ENCODE measurements at places on chromosomes 2 and 18. TPM values are rescaled to one million over a fixed set of nuclear protein-coding genes. Genes with fewer than 3 reads are reported as not detected.

- DNase-seq = no peak
- no peak overlapping the region for H3K4me3 ChIP-seq
- peaks cover 52% of the 10 kb centered on the region for H3K36me3 ChIP-seq
- no peak overlapping the region for H3K27ac ChIP-seq
Measured at GRCh38 chr2:20641123-20641985, 9.5 kb downstream of the HS1BP3 start.

The CFC1 gene
- not detected for total RNA-seq

The GALM gene
- total RNA-seq = 14.4 TPM

The GALR1 gene
- not detected for total RNA-seq

The ZEB2 gene
- total RNA-seq = 4.2 TPM

DNA sequence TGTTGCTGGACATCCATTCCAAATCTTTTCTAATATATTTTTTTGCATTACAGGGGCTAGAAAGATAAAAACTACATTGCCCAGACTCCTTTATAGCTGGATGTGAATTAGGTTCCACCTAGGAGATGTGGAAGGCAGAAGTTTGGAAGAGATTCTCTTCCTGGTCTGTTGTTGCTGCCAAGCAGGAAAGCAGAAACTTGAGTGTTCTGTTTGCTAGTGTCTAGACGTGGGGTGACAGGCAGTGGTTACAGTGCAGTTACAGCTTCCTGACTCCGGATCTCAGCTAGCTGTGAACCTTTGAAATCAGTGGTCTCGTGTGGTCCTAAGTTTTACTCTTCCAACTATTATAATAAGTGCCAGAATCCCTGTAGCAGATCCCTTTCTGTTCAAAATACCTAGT, 46.2 kb downstream of the COL4A4 start:
- no peak for DNase-seq
- H3K36me3 ChIP-seq = no peaks in the 10 kb centered on the region
- no peaks in the 10 kb centered on the region for H3K4me1 ChIP-seq
- H3K4me3 ChIP-seq = no peak overlapping the region

The PCARE gene
- not detected for total RNA-seq

The PAX8 gene
- total RNA-seq = 1.5 TPM

The BBS5 gene
- 1.9 TPM for total RNA-seq

DNA sequence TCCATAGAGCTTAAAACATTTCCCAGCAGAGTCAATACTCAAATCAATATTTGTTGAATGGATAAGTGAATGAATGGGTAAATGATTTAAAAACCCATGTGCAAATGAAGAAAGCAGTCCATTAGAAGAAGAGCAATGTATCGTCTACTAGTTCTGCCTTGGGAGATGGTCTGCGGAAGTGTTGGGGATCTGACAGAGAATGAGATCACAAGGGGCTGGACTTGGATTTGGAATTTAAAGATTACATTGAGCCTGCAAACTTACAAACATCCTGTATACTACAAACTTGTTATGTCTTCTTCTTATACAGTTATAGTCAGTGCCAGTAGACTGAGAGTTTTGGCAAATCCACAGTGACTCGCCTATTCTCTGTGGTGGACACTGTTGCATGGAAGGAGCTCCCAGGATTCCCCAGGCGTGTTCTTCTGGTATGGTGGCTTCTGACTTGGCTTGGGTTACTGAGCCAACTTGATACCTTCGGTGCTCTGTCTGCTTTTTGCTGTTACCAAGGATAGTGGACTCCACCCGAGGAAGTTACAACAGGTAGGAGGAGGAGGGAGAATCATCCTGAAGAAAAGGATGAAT, 163.3 kb upstream of the SERPINE2 start:
- H3K4me3 ChIP-seq = no peak overlapping the region
- no peaks in the 10 kb centered on the region for H3K36me3 ChIP-seq
- no peak overlapping the region for H3K27ac ChIP-seq

- DNase-seq = no peak
- no peaks in the 10 kb centered on the region for H3K36me3 ChIP-seq
- no peak overlapping the region for H3K27ac ChIP-seq
- no peak overlapping the region for H3K4me3 ChIP-seq
- H3K27me3 ChIP-seq = no peaks in the 10 kb centered on the region
- no peaks in the 10 kb centered on the region for H3K4me1 ChIP-seq
Measured at GRCh38 chr2:67256892-67257291, 140.2 kb upstream of the ETAA1 start.

DNA sequence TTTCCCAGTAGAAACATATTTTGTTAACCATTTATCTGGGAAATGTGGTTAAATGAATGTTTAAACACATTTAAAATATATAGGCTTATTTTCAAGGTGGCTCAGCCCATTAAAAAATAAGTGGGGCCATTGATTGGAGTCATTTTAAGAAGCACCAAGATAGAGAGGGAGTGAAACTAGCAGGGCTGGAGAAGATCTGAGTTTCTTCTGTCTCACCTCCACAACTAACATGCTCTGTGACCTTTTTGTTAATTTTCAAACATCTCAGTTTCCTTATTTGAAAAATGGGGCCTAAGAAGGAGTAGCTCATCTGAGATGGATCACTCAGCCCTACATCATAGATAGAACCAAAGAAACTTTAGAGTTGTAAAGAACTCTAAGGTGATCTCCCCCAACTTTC, 254.8 kb downstream of the KCNS3 start:
- no peaks in the 10 kb centered on the region for H3K36me3 ChIP-seq
- H3K4me1 ChIP-seq = no peaks in the 10 kb centered on the region
- no peak overlapping the region for H3K4me3 ChIP-seq
- DNase-seq = no peak
- no peaks in the 10 kb centered on the region for H3K27me3 ChIP-seq

- H3K27ac ChIP-seq = no peak overlapping the region
- H3K4me1 ChIP-seq = no peaks in the 10 kb centered on the region
- no peaks in the 10 kb centered on the region for H3K36me3 ChIP-seq
- no peaks in the 10 kb centered on the region for H3K27me3 ChIP-seq
Measured at GRCh38 chr2:90209009-90209408, 1517.5 kb downstream of the RPIA start.

DNA sequence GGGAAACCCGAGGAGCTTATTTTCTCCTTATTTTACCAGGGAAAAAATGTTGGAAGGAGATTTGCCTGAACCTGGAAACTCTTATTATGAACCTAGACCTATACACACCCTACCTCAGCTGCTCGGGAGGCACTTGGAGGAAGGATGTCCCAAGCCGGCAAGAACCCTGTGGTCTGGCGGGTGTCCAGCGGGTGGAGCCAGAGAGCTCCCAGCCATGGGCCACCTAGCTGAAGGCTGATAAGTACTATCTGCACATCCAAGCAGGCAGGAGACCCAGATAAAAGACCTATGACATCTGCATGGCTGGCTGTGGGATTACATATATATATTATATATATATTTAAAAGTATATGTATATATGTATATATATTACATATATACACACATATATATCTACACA, 1.1 kb upstream of the SLC14A1 start:
- H3K4me3 ChIP-seq = no peak overlapping the region
- no peak for DNase-seq
- H3K27ac ChIP-seq = no peak overlapping the region
- H3K27me3 ChIP-seq = no peaks in the 10 kb centered on the region
- H3K36me3 ChIP-seq = no peaks in the 10 kb centered on the region
- H3K4me1 ChIP-seq = no peaks in the 10 kb centered on the region

- peaks cover 28% of the 10 kb centered on the region for H3K4me1 ChIP-seq
- H3K27me3 ChIP-seq = no peaks in the 10 kb centered on the region
- no peaks in the 10 kb centered on the region for H3K36me3 ChIP-seq
- H3K4me3 ChIP-seq = no peak overlapping the region
- DNase-seq = no peak
- H3K27ac ChIP-seq = no peak overlapping the region
Measured at GRCh38 chr2:174775571-174775980, 11.3 kb upstream of the CHRNA1 start.

- DNase-seq = no peak
- H3K4me1 ChIP-seq = no peaks in the 10 kb centered on the region
- H3K27me3 ChIP-seq = no peaks in the 10 kb centered on the region
- H3K36me3 ChIP-seq = no peaks in the 10 kb centered on the region
- no peak overlapping the region for H3K27ac ChIP-seq
Measured at GRCh38 chr2:229563388-229563787, 151.0 kb downstream of the DNER start.

The EGR4 gene
- total RNA-seq = 0.15 TPM

- H3K36me3 ChIP-seq = no peaks in the 10 kb centered on the region
- no peaks in the 10 kb centered on the region for H3K27me3 ChIP-seq
- DNase-seq = peak; percentile 54
- H3K4me3 ChIP-seq = peak overlapping the region; percentile 5
- peak overlapping the region; percentile 15 for H3K27ac ChIP-seq
- peaks cover 23% of the 10 kb centered on the region for H3K4me1 ChIP-seq
Measured at GRCh38 chr2:157336137-157337010, 10.8 kb upstream of the ERMN start.

The MPV17 gene
- total RNA-seq = 119 TPM

DNA sequence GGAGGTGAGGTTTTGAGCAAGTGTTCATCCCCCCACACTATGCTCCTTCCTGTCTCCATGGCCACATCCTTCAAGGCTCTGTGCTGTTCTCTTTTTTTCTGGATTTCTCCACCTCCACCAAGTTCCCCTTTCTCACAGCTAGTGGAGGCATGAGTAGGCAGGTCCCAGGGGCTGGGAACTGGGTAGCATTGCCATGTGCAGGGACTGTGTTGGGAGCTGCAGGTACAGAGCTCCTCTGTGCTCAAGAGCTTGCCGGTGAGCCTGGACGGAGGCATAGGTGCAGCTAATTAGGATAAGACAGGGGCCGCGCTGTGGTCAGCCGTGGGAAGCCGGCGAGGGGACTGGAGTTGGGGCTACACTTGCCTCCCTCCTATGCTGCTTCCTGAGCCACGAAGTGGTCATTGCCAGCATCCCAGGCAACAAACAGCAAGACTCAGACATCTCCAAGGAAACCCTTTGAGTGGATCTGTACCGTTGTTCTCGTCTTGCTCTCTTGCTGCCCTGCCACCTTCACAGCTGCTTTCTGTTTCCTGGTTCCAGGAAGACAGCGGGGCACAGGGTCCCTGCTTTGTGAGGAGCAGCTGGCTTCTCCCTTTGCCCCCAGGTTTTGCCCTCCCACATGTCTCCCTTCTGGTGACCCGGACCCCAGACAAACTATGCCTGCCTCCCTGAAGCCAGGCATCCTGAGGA, 36.9 kb downstream of the ATOH8 start:
- H3K4me1 ChIP-seq = no peaks in the 10 kb centered on the region
- H3K36me3 ChIP-seq = no peaks in the 10 kb centered on the region

The AQP12A gene
- total RNA-seq = not detected

- no peaks in the 10 kb centered on the region for H3K36me3 ChIP-seq
- H3K4me1 ChIP-seq = no peaks in the 10 kb centered on the region
- no peaks in the 10 kb centered on the region for H3K27me3 ChIP-seq
- no peak overlapping the region for H3K4me3 ChIP-seq
- no peak for DNase-seq
- H3K27ac ChIP-seq = no peak overlapping the region
Measured at GRCh38 chr2:212223696-212224095, 314.9 kb downstream of the ERBB4 start.

The OR6B3 gene
- total RNA-seq = not detected

The TSGA10 gene
- 9.8 TPM for total RNA-seq

GRCh38 chr2:157809212-157809611, 66.9 kb downstream of the ACVR1 start:
- no peak overlapping the region for H3K4me3 ChIP-seq
- H3K4me1 ChIP-seq = no peaks in the 10 kb centered on the region
- H3K36me3 ChIP-seq = no peaks in the 10 kb centered on the region
- no peak for DNase-seq
- H3K27me3 ChIP-seq = no peaks in the 10 kb centered on the region

The GALNT3 gene
- 12.8 TPM for total RNA-seq

The RAB17 gene
- not detected for total RNA-seq

- H3K27ac ChIP-seq = no peak overlapping the region
- H3K27me3 ChIP-seq = no peaks in the 10 kb centered on the region
- no peak for DNase-seq
- H3K4me1 ChIP-seq = no peaks in the 10 kb centered on the region
Measured at GRCh38 chr2:235847576-235847975, 320.6 kb downstream of the GBX2 start.

The GPR35 gene
- 8.4 TPM for total RNA-seq

DNA sequence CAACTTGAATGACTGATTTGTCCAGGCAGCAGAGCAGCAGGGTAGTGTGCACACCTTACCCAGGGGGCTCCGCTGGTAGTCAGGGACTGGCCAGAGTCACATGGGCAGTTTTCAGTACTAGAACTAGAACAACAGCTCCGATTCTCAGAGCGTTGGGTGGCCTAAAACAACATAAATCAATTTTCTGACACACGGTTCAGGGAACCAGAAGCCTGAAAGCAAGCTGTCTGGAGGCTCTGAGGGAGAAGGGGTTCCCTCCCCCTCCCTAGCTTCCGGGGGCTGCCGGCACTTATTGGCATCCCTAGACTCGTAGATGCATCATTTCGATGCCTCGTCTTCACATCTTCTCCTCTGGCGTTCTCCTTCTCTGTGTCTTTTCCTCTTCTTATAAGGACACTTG, 13.4 kb upstream of the ITGB6 start:
- H3K4me3 ChIP-seq = no peak overlapping the region
- no peaks in the 10 kb centered on the region for H3K27me3 ChIP-seq
- H3K36me3 ChIP-seq = no peaks in the 10 kb centered on the region
- H3K27ac ChIP-seq = no peak overlapping the region
- H3K4me1 ChIP-seq = no peaks in the 10 kb centered on the region
- DNase-seq = no peak

DNA sequence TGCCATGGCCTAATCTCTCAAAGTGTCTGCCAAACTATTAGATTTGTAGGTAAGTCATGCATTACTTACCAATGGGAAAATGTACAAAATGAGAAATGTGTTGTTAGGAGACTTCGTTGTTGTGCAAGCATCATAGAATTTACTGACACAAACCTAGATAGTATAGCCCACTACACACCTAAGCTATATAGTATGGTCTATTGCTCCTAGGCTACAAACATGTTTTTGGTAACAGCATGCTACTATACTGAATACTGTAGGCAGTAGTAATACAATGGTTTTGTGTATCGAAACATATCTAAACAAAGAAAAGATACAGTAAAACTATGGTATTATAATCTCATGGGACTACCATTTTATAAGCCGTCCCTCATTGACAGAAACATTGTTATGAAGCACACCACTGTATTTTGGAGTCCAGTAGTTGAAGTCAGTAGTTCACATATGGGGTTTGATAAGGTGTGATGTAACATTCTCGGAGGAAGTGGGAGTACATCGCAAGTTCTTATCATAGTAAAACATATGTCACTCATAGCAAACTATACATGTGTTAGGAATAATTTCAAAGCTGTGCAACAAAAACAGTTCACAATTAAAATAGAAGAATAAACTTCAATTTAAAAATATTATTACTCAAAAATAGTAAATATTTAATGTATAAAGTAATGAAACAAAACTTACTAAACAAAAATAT, 12.0 kb upstream of the GTF2A1L start:
- DNase-seq = no peak
- no peak overlapping the region for H3K4me3 ChIP-seq
- no peaks in the 10 kb centered on the region for H3K4me1 ChIP-seq
- H3K27ac ChIP-seq = no peak overlapping the region
- no peaks in the 10 kb centered on the region for H3K27me3 ChIP-seq

DNA sequence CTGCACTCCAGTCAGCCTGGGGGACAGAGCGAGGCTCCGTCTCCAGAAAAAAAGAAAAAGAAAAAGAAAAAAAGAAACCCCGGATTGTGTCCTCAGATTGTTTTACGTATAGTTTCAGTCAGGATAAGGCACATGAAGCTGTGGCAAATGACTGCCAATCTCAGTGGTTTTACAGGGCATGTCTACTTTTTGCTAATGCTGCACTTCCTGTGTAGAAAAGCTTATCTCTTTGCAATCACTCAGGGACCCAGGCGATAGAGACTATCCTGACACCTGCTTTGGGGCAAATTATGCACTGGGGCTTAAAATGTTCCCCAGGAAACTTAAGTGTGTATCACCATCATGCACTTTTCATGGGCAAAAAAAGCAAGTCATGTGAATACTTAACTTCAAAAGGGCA, 103.7 kb upstream of the MEIS1 start:
- H3K27me3 ChIP-seq = no peaks in the 10 kb centered on the region
- H3K27ac ChIP-seq = no peak overlapping the region
- H3K4me1 ChIP-seq = no peaks in the 10 kb centered on the region
- no peak overlapping the region for H3K4me3 ChIP-seq
